ENCODE measurements at places on chromosomes 16 and 17.

DNA sequence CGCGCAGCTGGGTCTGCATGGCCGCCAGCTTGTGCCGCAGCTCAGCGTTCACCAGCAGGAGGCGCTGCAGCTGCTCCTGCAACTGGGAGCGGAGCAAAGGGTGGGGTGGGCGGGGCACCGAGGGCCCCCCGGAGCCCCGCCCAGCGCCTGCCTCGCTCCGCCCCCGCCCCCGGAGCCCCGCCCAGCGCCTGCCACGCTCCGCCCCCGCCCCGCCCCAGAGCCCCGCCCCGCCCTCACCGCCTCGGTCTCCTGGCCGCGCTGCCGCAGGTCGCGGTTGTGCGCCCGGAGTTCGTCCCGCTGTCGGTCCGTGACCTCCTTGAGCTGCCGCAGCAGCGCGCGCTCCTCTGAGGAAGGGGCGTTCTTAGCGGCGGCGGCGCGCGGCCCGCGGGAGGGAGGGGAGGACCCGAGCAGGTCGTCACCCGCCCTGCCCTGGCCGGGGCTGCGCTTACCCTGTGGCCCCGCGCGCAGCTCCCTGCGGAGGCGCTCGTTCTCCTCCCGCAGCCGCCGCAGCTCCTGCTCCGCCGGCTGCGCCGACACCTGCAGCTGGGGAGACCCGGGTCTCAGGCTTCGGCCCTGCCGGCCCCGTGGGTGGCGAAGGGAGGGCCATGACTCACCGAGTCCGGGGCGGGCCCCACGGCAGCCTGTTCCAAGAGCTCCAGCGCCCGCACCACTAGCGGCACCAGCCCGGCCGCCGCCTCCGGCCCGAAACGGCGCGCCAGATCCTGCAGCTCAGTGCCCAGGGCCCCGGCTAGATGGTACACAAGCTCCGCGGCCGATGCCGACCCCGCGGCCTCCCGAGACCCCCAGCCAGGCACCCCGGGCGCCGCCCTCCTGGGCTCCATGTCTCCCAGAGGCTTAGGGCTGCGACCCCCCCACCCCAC is 463 bp downstream of the RILP start:
- DNase-seq = peak; percentile 97

DNA sequence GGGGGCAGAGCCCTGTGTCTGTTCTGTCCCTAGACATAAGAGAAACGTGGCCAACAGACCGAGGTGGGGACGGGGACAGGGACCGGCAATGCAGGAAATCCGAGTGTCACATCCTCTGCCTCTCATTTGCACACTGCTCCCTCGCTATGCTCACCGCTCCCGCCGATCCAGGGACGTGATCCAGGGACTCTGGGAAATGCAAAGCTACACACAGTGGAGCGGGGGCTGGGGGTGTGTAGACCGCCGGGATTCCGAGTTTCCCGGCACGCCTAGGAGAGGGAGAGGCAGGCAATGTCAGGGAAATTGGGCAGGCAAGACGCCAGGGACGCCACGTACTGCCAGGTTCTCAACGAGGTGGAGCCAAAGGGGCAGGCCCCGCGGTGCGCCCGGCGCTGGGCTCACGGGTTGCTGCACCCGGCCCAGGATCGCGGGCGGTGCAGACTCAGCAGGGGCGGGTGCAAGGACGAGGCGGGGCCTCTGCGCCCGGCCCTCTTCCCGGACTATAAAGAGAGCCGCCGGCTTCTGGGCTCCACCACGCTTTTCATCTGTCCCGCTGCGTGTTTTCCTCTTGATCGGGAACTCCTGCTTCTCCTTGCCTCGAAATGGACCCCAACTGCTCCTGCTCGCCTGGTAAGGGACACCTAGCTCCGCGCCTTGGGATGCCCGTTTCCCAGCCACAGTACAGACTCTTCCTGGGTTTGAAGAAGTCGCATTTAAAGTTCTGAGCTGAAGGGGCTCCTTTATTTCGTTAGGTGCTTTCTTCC is at the start of gene MT1X:
TSS of gene MT1X (plus strand) at position 532 of the 764 bp plus-strand sequence. CDS start at position 603, 71 bp downstream.
- peak; percentile 92 for DNase-seq

GRCh38 chr17:9183306-9183705 is 162.0 kb downstream of the NTN1 start:
- no peak for DNase-seq

DNA sequence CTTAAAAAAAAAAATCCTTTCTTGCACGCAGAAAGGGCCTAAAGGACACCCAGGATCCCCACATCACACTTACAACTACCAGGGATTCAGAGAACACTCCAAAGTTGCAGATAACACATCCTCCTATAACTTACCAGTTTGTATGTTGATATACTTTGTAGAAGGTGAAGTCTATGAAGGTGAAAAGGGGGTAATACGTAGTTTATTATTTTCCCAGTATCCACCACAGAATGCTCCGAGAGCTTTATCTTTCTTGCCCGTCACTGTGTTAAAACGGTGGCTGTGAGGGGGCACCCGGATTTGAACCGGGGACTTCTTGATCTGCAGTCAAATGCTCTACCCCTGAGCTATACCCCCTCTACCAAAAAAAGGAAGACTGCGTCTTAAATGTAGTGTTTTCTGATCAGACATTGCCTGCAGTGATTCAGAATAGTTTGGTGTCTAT is 7.9 kb upstream of the RPL23 start:
- DNase-seq = no peak

DNA sequence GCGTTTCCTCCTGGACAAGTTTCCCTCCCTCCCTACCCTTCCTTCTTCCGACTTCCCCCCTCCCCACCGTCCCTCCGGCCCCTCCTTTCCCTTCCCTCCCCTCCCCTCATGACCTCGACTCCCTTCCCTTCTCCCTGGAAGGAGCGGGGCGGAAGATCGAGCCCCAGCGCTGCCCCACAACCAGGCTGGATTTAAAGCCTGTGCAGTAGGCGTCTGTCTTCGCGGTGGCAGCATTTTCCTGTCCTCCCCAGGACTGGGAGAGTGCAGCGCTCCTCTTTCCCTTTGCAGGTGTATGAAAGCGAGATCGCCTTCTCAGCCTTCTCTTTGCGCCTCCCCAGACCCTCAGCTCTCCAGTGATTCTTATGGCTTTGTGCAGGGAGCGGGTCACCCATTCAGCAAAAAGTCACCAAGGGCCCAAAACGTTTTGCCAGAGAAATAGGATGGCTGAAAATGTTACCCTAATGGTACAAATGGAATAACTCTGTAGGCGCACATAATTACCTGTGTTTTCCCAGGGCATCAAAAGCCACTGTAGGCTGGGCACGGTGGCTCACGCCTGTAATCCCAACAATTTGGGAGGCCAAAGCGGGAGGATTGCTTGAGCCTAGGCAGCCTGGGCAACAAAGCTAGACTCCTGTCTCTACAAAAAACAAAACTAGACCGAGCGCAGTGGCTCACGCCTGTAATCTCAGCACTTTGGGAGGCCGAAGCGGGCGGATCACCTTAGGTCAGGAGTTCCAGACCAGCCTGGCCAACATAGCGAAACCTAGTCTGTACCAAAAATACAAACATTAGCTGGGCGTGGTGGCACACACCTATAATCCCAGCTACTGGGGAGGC is 40.8 kb downstream of the SLFN12L start:
- DNase-seq = no peak

DNA sequence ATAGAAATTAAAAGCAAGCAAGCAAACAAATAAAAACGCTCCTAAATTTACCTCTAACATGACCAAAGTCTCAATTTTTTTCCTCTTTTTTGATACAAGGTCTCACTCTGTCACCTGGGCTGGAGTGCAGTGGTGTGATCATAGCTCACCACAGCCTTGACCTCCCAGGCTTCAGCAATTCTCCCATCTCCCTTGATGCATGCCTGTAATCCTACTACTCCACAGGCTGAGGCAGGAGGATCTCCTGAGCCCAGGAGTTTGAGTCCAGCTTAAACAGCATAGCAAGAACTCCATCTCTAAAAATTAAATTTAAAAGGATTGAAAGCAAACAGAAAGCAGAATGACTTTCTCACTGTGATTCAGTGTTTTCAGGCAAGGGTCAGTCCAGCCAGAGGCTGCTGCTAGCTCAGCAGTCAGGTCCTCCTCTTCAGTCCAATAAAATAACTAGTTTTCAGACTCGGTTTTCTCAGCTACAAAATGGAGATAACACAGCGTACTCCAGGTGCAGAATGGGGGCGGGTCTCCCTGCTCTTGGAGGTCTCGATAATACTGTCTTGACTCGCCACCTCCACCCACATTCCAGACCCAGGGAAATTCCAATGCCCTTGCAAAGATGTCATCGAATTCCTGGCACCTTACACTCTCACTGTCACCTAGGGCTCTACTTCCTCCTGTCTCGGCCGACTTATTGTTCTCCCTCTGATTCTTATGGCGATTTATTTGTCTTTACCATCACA is 20.7 kb upstream of the MRTFB start:
- DNase-seq = no peak

GRCh38 chr16:81012974-81013373 is 6.0 kb downstream of the CENPN start:
- no peak for DNase-seq

DNA sequence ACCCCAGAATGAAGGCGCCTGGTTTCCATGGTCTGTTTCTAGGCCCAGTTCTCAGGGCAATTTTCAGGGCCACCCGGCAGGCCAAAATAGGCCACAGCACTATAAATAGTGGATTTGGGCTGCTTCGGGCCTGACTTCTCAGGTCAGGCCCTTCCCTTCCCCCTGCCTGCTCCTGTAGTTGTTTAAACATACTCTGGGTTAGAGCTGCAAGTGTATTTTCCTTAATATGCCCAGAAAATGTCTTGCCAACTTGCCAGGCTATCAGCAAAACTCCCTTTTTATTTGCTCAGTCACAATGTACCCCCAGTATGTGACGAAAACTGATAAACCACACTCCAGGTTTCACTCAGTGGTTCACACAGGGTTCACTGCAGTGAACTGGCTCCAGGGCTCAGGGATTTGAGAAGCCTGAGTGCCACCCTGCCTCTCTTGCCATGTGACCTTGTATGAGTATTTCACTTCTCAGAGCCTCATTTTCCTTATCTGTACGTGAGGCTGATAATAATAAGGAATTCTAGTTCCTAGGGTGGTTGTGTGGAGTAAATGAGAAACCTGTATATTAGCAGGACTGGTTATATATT is 76.5 kb downstream of the GPRC5B start:
- no peak for DNase-seq

DNA sequence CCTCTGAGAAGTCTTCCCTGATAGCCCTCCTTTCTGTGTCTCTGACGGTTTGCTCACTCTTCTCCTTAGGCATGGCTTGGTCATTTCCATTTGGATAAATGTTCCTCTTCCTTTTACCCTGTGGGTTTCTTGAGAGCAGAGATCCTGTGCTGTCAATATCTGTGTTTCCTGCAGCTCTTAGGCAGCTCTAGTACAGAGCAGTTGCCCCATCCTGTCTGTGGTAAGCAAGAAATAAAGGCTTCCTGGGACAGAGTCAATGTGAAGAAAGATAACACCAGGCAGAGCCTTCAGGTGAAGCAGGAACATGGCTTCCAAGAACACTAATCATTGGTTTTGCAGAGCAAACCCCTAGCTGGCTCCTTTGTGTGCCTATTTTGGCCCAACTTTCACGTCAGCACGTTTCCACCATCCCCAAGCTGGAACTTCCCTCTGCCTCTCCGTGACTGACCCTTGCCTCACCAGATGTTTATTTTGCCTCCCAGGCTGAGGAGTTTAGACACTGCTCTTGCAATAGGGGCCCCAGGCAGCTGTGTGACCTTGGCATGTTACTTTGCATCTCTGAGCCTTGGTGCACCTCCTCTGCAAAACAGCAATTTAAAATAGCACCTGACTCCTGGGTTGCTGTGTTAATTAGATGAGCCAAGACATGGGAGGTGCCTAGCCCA is 49.6 kb upstream of the SIAH1 start:
- peak; percentile 27 for DNase-seq

GRCh38 chr17:42403150-42403549 is 14.9 kb upstream of the STAT3 start:
- DNase-seq = no peak

Data from femur (tissue), 1 donor.